Right kidney (tissue), 9 donors: ENCODE measurements at places on chromosomes 11 and 22.

- DNase-seq, result no peak
Measured at GRCh38 chr11:34114014-34114413, 8.6 kb downstream of the NAT10 start.

GRCh38 chr22:22013559-22014284 lies 31.1 kb upstream of the TOP3B start:
- no peak for DNase-seq

DNA sequence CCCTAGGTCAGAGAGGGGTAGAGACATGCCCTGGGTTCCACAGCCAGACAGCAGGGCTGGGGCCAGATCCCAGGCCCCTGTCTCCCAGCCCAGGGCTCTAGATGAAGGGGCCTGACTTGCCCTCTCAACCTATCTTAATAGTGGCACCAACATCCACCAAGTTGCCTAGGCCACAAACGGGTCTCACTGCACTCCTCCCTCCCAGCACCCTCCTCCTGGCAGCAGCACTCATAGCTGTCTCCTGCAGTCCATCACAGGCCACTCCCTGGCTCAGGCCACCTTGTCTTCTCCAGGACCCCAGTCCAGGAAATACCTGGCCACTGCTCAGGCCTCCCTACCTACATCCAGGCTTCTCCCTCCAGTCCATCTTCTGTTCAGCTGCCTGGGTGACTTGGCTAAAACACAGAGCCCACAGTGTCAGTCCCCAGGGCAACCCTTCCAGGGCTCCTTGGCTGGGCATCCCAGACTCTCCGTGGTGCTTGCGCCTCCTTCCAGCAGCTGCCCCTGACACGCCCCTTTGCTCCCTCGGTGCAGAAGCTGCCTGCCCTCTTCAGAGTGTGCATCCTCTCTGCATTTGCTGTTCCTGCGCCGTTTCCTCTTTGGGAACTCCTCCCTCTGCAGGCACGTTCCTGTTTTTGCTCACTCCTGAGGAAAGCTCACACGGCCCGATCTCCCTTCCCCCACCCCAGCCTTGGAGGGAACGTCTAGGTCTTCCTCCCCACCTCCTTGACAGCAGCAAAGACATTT lies 40.5 kb downstream of the LRRC32 start:
- DNase-seq, result no peak

DNA sequence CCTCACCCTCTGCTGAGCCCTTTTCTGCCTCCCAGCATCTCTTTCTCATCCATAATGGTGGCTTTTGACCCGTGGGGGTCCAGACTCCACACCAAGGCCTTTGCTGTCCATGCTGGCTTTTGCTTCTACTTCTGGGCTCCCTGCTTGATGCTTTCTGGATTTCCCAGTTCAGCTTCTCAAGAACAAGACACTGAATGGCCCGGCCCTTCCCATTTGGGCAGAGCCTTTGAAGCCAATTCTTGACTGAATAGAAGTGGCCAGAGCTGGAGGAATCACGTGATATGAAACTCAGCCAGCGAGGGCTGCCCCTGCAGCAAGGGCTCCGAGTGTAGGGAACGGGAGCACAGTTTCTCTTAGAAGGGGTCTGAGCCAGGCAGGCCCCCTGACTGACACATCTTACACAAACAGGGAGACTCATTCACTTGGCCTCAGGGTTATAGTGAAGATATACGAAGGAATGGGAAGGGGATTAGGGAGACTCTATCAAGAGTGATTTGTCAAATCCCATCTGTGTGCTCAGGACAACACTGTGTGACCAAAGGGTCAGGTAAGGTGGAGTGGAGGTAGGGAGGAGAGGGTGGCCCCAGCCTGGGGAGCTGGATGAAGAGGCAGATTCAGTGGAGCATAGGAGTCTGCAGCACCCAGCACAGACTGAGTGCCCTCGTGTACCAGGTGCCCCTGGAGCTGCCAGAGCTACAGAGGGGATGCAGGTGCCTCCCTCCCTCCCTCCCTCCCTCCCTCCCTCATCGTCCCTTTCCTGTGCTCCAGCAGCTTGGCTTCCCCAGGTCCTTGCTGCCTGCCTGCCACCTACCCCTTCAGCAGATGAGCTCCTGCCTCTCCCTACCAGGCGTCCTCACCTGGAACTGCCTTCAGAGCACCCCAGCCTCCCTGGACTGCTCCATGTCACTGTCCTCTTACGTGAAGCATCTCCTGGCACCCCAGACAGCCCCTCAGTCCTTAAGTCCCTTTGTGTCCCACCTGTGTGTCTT lies 106.0 kb downstream of the TRIM29 start:
- no peak for DNase-seq

DNA sequence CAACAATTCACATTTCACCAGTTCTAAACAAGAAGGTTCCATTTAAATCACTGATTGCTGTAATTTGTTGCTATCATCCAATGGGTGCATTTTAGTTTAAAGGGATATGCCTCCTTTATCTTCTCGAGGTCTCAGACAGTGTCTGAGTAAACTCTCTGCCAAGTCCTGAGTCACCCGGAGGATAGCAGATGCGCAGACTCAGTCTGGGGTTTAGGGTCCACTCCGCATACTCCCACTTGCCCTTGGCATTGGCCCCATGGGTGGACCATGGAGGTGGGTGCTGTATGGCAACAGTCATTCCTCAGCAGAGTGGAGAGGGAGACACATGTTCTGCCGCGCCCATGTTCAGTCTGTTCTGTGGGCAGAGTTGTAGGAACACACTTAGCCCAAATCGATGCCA lies 65.4 kb upstream of the CRTAM start:
- DNase-seq, result no peak

DNA sequence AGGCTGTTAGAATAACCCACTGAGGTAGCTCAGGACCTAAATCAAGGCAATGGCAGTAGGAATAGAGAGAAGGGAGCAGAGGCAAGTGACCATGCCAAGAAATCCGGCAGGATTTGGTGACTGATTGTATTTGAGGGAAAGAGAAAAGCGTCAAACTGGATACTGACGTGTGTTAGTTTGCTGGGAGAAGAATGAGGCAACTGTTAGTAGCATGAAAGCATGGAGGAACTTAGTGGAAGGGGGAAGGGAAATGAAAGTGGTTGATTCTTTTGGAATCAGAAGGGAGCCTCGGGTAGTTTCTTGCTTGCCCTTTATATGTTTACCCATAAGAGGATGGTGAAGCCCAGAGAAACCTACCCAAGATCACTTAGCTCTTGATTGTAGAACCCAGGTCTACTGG lies 8.3 kb downstream of the PPFIBP2 start:
- no peak for DNase-seq

DNA sequence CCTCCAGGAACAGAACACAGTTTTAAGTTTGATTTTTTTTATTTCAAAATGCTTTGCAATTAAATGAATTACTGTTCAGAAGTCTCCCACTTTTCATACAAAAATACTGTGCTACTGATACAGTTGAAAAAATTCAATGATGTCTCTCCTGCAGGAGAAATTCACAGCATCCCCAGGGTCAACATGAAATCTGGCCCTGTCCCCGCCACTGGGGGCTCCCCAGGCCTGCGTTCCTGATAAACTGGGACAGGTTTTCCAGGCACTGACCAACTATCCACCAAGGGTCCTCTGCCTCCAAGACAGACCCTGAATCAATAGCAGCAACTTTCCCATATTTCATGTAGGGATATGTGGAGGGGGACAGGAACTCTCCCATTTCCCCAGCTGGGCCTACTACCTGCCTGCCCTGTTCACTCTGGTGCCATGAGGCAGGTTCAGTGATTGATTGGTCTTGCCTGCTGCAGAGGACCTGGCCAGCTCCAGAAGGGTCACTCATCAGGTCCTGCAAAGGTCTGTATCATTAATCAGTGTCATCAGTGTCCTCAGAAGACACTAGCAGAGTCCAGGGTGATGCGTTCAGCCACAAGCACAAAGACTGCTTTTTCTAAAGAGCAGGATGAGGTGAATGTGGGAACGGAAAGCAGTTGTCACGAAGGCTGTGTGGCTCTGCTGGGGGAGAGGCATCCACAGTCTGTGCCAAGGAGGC lies 43.4 kb downstream of the PISD start:
- no peak for DNase-seq

GRCh38 chr11:57792870-57793269 lies 31.3 kb downstream of the CTNND1 start:
- DNase-seq, result no peak

- no peak for DNase-seq
Measured at GRCh38 chr22:22843848-22844247, 43.8 kb upstream of the IGLL5 start.

DNA sequence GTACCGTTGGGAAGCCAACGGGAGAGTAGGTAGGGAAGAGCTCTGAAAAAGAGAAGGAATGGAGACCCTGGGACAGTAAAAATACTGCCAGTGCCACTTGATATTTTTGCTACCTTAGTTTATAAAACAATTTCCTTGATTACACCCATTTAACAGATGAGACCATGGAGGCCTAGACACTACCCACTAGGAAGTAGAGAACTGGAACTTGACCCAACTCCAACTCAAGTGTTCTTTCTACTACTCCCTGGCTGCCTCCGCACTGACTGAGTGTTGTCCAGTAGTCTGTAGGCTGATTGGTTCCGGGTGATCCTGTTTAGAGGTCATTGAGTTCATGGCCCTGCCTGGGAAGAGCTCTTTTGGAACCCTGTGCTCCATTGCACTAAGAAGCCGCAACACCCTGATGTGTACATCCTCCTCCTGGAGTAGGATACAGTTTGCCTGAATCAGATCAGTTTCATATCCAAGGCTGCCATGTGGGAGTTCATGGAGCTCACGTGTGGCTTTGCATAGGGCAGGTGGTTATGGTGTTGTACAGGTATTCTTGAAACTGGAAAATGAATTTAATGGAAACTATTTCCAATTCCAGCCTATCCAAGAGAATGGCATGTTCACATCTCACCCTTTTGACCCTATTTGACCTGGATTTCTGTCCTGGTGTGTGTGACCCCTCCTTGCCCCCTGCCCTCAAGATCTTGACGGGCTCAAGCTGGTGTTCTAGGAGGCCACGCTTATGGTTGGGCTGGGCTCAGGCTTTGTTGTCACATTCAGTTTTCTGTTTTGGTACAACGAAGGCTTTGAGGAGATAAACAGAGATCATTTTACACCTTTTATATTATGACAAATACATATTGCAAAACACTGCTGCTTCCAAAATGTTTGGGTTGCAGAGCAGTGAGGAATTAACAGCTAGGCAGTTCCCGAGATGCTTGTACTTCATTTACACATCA lies 102.2 kb upstream of the NNMT start:
- no peak for DNase-seq

- no peak for DNase-seq
Measured at GRCh38 chr11:65590240-65590738, 5.3 kb downstream of the KCNK7 start.

DNA sequence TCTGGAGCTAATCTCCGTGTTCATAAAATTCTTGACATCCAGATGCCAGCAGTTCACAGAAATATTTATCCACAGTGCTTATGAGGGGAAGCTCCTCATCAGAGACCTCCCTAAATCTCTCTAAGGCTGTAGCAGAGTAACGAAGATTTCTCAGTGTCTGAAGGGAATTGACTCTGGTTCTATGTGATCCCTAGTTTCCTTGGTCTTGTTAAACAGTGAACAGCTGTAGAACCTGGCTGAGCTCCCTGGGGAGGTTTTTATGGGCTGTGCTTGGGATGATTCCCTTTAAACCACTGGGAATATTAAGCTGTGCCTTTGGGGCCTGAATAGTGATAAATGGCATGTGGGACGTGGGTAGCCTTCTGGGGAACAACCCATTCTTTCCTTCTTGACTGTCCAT lies 43.7 kb upstream of the ARHGAP20 start:
- DNase-seq, result no peak

GRCh38 chr11:82195283-82195682 lies 538.4 kb downstream of the FAM181B start:
- peak; percentile 32 for DNase-seq

DNA sequence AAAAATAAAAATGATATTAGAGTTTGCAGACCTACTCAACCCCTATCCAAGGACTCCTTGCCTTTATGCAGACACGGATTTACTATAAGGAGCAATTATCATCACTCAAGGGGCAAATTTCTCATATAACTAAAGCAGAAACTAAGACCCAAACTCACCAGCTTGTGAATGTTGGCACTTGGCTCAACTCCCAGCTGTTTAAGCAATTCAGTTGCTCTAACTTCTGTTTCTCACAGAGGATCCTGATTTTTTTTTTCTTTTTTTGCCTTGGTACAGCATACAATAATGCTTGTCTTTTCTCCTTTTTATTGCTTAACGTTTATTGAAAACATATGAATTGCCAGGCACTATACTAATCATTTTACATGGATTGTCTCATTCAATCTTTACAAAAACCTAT lies 9.6 kb upstream of the CBLIF start:
- DNase-seq, result no peak

- DNase-seq, result no peak
Measured at GRCh38 chr11:110075105-110075846, 17.9 kb upstream of the ZC3H12C start.

DNA sequence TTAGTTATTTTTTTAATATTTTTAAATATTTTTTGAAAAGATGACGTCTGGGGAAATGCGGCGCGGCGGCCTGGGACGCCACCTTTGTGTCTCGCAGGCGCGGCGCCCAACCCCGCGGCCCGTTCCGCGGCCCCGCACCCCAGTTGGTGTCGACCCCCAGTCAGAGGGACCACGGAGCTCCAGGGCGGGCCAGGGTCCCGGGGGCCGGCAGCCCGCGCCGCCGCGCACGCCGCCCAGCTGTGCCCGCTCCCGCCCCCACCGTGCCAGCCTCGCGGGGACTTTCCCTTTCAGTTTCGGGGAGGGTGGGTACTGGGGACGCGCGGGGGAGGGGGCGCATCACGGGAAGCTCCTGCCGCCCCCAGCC lies 1.6 kb downstream of the CCND1 start:
- peak; percentile 72 for DNase-seq

DNA sequence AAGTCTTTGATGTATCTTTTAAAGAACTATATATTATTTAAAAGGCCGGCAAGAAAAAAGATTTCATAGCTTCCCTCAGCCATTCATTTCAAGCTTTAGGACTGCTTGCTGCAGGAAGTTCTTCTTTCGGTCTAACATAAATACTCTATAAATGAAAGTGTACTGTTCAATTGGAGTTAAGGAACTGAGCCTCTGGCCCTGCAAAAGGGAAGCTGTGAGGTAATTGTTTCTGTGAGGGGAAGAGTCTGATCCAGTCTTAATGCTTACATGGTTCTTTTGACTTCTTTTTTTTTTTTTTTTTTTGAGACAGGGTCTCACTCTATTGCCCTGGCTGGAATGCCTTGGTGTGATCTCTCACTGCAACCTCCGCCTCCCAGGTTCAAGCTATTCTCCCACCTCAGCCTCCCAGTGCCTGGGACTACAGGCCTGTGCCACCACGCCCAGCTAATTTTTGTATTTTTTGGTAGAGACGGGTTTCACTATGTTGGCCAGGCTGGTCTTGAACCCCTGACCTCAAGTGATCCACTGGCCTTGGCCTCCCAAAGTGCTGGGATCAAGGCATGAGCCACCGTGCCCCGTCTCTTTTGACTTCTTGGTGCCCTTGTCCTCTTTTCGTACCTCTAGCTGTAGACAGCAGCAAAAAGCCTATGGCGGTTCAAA lies 4.7 kb upstream of the TRIM29 start:
- DNase-seq, result no peak
